ENCODE measurements at places on chromosomes 2 and 18. TPM values are rescaled to one million over a fixed set of nuclear protein-coding genes. Genes with fewer than 3 reads are reported as not detected.

GRCh38 chr2:111702804-111703196 lies 181.2 kb downstream of the ANAPC1 start:
- peaks cover 30% of the 10 kb centered on the region for H3K4me1 ChIP-seq
- no peaks in the 10 kb centered on the region for H3K27me3 ChIP-seq
- H3K27ac ChIP-seq: no peak overlapping the region

- H3K27ac ChIP-seq: no peak overlapping the region
- no peak for DNase-seq
- H3K36me3 ChIP-seq: no peaks in the 10 kb centered on the region
- H3K27me3 ChIP-seq: no peaks in the 10 kb centered on the region
- no peak overlapping the region for H3K4me3 ChIP-seq
These were observed 358.7 kb upstream of the TFPI start for GRCh38 chr2:187912950-187913349.

- no peak overlapping the region for H3K27ac ChIP-seq
- no peaks in the 10 kb centered on the region for H3K27me3 ChIP-seq
- H3K4me3 ChIP-seq: no peak overlapping the region
- H3K4me1 ChIP-seq: no peaks in the 10 kb centered on the region
- peaks cover 78% of the 10 kb centered on the region for H3K36me3 ChIP-seq
These were observed 27.2 kb downstream of the KDM3A start for GRCh38 chr2:86468162-86469033.

DNA sequence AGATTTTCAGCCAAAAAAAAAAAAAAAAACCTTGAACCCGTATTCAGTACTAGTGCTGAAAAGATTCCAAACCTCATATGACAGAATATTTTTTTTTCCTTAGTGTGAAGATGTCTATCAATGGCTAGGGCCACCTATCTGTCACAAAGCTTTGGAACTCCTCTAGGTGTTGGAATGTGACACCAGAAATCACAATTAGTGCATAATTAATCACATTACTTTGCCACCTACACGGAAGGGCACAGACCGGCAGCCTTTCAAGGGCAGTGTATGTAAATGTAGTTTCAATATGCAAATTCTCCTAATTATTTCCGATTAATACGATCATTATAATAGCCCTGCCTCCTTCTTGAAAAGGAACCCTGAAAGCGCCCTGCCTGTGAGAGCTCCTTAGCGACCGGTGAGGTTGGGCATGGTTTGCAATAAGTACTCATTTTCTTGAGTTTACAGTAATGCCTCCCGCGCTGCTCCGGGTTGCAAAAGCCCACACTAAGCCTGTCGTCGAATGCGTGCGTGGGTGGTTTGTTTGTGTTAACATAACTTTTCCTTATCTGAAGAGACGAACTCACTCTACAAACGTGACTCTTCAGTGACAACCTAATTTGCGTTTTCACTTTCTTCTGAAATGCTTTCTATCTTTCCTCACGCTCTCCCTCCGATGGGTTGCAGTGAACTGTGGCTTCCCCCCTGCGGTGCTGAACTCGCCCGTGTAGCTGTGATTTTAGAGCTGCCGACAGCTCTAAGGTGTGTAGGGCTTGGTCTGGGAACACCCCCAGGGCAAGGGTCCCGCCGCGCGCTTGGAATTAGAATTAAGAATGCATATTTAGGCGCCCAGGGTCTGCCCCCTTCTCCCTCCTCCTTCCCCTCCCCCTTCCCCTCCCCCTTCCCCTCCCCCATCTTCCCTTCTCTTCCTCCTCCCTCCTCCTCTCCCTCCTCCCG lies 765 bp upstream of the ID2 start:
- H3K4me3 ChIP-seq: peak overlapping the region; percentile 66
- DNase-seq: peak; percentile 70
- peaks cover 60% of the 10 kb centered on the region for H3K4me1 ChIP-seq
- no peaks in the 10 kb centered on the region for H3K27me3 ChIP-seq

GRCh38 chr18:8232791-8233190 lies 376.4 kb upstream of the RAB12 start:
- H3K36me3 ChIP-seq: no peaks in the 10 kb centered on the region
- H3K27ac ChIP-seq: no peak overlapping the region

The PCARE gene
- total RNA-seq: not detected
